Epithelial cell of alveolus of lung (primary cell): ENCODE measurements at places on chromosomes 5 and 9. TPM values are rescaled to one million over a fixed set of nuclear protein-coding genes. Genes with fewer than 3 reads are reported as not detected.

The RNF208 gene
- total RNA-seq: 0.13 and 6.3 TPM in 2 replicates

The DND1 gene
- 0.26 and 0.64 TPM in 2 replicates for total RNA-seq

The PDZD2 gene
- 0.16 and 2.1 TPM in 2 replicates for total RNA-seq

The FGF1 gene
- total RNA-seq: 2.5 TPM in 1 of 2 replicates, not detected in the other

The SPATA31E1 gene
- total RNA-seq: not detected in 2 replicates

The PPP1R26 gene
- 4.3 and 5.8 TPM in 2 replicates for total RNA-seq

The PCDHB10 gene
- total RNA-seq: 0.13 and 0.24 TPM in 2 replicates

The TOR4A gene
- 38.1 and 52.4 TPM in 2 replicates for total RNA-seq

The ORM2 gene
- not detected in 2 replicates for total RNA-seq

The SMIM33 gene
- total RNA-seq: not detected in 2 replicates

The PRLR gene
- 0.13 and 0.16 TPM in 2 replicates for total RNA-seq
